ENCODE measurements at places on chromosomes 12 and 14.

- peak; percentile 52 for DNase-seq
Observed at GRCh38 chr12:2395354-2395977, 342.7 kb downstream of the CACNA1C start.

GRCh38 chr14:51202914-51203665, 37.0 kb upstream of the TMX1 start:
- peak; percentile 26 for DNase-seq

DNA sequence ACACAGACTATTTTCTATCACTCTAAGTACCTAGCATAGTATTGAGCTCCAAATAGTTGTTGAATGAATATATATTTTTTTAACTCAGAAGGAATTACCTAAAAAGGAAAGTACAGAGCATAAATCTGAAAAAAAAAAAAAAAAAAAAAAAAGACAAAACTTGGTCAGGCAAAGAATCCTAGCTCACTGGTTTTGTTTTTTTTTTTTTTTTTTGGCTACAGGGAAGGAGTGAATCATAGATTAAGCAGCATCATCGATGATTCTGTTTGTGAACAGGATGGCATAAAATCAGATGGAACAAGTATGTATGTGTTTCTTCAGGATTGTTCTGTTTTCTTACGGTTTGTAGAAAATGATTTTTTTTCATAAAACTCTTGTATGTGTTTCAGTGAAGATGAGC, 66.1 kb upstream of the BCAT1 start:
- DNase-seq: no peak

GRCh38 chr12:48105321-48105866, 485 bp downstream of the SENP1 start:
- DNase-seq: peak; percentile 61

DNA sequence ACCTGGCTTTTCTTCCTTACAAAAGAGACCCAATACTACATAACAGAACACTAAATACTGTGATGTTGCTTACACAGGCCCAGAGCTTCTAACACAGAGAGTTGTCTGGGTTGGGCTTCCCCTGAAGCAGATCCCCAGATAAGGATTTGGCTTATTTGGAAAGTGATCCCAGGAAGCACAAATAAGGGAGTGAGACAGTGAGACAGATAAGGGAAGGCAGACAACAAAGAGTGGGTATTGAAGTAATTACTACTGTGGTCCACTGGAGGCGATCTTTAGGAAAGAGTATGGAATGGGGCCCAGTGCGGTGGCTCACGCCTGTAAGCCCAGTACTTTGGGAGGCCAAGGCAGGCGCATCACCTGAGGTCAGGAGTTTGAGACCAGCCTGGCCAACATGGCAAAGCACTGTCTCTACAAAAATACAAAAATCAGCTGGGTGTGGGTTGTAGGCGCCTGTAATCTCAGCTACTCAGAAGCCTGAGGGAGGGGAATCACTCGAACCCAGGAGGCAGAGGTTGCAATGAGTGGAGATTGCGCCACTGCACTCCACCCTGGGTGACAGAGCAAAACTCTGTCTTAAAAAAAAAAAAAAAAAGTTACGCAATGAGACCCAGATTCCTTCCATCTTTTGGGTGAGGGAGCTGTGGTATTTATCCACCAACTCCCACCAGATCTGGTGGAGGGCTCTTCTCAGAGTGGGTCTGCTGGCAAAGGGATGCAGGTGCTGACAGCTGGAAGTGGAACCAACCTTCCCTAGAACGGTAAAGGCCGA, 10.2 kb upstream of the C12orf43 start:
- DNase-seq: no peak

GRCh38 chr12:8143261-8143660, 13.6 kb upstream of the ZNF705A start:
- no peak for DNase-seq

- DNase-seq: no peak
Observed at GRCh38 chr12:21940549-21941505, at the start of gene ABCC9. Gene ABCC9, minus strand, starts transcription at chr12:21941426. Its CDS starts 4,752 bp downstream, at chr12:21936674.

DNA sequence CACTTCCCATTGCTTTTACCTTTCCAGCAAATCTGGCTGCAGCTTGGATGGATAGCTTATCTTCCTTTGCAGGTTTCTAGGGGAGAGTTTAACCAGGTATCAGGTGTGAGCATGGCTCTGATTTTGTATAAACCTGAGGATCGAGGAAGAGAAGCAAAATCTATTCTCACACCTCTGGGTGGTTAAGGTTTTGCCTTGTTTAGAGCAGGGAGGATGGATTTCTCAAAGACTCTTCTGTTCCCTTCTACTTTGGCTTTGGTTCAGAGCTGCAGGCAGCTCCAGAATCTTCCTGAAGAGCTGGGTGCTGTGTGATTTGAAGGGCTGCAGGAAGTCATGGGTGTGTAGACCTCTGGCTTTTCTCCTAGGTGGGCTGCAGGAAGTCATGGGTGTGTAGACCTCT, 1.7 kb downstream of the JDP2 start:
- DNase-seq: no peak

DNA sequence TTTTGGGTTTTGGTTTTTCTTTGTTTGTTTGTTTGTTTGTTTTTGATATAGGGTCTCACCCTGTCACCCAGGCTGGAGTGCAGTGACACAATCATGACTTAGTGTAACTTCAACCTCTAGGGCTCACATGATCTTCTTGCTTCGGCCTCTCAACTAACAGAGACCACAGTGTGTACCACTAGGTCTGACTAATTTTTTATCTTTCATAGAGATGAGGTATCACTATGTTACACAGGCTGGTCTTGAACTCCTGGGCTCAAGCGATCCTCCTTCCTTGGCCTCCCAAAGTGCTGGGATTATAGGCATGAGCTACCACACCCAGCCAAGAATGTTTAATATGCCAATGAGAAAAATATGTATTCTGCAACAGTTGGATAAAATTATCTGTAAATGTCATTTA, 29.6 kb upstream of the USP15 start:
- no peak for DNase-seq

DNA sequence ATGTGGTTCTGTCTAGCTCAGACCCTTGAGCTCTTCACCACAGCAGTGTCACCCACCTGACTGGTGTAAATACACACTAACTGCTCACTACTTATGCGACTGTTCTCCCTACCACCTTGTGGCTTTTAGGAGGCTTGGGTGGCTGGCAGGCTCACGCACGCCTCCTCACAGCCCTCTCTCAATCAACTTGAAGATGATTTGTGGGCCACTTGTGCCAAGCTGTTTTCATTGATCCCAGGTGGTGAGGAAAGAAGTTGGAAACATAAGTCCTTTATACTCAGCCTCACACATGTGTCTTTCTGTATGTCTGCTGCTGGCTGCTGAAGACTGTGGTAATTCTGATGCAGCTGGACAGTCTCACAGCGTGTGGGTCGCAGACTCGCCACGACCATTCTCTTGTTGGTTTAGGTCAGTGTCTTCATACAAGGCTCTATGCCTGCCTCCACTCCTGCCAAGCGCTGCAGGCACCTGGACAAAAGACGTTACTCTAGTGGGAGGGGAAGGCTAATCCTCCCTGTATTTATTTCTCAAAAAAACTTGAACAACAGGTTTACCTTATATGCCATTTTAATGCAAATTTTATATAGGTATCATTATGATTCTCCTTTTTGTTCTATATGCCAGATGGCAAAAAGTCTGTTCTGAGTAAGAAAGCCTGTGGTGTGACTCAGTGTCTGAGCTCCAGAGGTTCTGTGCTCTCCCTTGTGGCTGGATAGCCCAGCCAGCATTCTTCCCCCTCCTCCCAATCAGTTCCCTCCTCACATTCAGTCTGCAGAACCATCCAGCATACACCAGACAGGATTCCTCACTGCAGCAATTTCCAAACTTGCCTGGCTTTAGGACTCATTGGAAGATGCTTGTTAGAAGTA, 115.6 kb downstream of the DIP2B start:
- no peak for DNase-seq

- DNase-seq: no peak
Observed at GRCh38 chr12:71160585-71160984, 2.8 kb upstream of the TSPAN8 start.

DNA sequence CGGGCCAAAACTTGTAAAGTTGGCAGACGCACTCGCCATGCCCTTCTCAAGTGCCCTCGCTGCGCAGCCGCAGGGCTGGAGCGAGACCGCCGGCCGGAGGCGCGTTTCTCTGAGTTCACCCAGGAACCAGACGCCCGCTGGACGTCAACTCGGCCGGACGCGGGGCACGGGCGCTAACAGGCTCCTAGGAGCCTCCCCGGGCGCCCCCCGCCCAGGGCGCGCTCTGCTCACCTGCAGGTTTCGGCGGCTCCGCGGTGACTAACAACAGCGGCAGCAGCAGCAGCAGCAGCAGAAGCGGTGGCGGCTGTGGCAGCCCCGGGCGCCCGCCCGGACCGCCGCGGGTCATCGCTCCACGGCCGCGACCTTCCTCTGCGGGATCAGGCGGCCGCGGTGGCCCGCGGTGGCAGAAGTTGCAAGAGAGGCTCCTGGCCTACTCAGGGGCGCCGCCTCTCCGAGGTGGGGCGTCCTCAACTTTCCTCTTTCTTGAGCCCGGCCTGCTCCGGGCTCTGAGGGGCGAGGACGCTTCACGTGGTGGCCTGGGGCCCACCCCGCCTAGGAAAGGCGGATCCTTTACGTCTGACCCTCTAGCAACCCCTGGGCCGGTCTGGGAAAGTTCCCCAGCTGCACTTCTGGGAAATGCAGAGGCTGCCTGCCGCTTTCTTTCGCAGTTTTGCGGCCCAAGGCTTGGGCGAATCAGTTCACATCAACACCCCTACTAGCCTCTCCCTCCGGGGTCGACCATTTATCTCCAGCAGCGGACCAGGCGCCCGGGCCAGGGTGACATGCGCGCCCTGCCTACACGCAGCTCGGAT, at the start of gene PLBD1:
Gene PLBD1, minus strand, starts transcription at position 533 of the 812 bp plus-strand sequence. Its CDS starts 187 bp downstream, at position 346.
- DNase-seq: peak; percentile 59

DNA sequence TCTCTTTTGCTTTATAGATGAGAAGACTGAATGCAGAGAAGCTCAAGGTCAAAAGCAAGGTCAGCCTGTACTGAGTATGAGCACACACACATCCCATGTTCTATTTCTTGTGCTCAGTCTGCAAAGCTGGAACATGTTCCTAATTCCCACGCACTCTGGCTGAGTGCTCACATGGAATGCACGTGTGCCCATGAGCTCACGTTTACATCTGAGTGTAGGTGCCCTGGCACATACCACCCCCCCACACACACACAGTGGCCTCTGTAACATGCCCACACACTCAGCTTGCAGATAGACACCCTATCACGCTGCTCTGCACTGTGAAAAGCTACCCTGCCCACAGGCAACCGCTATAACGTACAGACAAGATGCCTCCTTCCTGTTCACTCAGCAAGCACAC, 700.1 kb downstream of the MED13L start:
- DNase-seq: no peak

DNA sequence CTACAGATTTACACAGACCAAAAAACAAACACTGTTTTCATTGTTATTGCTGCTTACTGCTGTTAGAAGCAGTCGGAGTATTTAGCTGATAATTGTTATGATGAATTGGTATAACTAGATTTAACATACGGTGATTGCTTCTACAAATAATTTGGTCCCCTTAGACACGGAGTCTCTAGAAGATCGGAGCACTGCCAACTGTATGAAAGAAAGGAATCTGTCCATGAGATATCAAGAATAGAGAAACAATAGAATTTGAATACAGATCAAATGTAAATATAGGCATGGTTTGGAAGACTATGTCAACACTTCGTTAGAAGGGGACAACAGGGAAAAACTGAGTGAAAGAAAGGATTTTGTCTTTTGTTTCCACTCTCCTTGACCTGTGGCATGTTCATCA, 110.9 kb downstream of the PPP2R5E start:
- no peak for DNase-seq

- no peak for DNase-seq
Observed at GRCh38 chr12:29591140-29592020, 93.9 kb upstream of the OVCH1 start.

- no peak for DNase-seq
Observed at GRCh38 chr14:52868911-52869618, 77.7 kb upstream of the GNPNAT1 start.

- peak; percentile 64 for DNase-seq
Observed at GRCh38 chr14:67526676-67527459, 6.2 kb upstream of the PLEKHH1 start.

- DNase-seq: no peak
Observed at GRCh38 chr14:76770521-76771436, 9.5 kb downstream of the VASH1 start.

DNA sequence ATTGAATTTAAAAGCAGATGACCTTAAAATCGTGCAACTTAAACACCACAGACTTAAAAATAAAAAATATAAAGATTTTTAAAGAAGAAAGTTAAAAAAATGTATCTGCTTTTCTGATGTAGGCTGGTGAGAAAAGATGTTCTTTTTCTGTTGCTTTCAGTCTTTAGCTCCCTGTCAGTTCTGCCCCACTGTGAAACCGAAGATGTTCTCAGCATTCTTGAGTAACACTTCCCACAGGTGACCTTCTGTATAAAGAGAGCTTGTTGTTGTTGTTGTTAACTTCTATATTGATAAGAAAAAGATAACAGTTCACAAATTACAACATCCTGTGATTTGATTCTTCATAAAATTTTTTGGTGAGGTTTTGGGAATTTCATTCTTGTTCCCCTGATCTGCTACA, 377.9 kb upstream of the RGS6 start:
- peak; percentile 28 for DNase-seq

- no peak for DNase-seq
Observed at GRCh38 chr14:103550451-103551337, 11.8 kb downstream of the BAG5 start.

DNA sequence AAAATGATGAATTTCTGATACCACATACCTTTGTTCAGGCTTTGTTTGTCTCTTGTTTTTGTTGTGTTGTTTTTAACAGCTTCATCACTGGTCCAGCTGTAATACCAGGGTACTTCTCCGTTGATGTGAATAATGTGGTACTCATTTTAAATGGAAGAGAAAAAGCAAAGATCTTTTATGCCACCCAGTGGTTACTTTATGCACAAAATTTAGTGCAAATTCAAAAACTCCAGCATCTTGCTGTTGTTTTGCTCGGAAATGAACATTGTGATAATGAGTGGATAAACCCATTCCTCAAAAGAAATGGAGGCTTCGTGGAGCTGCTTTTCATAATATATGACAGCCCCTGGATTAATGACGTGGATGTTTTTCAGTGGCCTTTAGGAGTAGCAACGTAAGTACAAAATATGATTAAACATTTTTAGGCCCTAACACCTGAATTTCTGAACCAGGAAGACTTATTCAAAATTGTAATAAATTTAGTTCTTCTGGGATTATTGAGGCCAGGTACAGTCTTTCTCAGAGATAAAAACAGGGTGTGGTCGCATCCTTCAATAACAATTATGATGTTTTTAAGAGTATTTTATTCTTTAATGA, 22.4 kb downstream of the RXYLT1 start:
- DNase-seq: no peak

- DNase-seq: no peak
Observed at GRCh38 chr14:52911904-52912303, 38.9 kb downstream of the FERMT2 start.

- DNase-seq: no peak
Observed at GRCh38 chr12:62720025-62720424, 214.9 kb downstream of the PPM1H start.

DNA sequence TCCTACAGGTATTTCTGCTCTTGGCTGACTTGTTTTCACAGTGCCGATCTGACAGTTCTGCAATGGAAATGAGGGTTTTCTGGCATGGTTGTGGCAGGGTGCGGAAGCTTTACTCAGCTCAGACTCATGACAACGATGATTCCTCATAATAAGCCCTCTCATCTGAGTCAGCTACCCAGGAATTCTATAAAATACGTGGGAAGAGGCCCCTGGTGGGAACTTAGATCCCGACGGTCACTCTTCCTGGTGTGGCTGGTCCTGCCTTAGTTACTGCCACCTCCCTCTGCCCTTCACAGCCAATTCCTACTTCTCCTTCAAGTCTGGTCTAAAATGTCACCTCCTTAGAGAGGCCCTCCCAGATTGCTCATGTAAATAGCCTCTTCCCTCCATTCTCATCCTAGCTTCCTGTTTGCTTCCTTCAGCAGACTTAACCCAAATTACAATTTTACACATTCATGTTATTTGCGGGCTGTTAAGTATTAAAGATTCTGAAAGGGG, 104.2 kb upstream of the MAP1LC3B2 start:
- DNase-seq: no peak
